Stimulated activated CD8-positive, alpha-beta memory T cell treated with anti-CD3 and anti-CD28 coated beads, Interleukin-4, amount 100 ng/mL, for 24 hours (primary cell): ENCODE measurements at places on chromosomes 2 and 18.

GRCh38 chr2:53818854-53819435, 32.1 kb downstream of the ERLEC1 start:
- no peak for DNase-seq

DNA sequence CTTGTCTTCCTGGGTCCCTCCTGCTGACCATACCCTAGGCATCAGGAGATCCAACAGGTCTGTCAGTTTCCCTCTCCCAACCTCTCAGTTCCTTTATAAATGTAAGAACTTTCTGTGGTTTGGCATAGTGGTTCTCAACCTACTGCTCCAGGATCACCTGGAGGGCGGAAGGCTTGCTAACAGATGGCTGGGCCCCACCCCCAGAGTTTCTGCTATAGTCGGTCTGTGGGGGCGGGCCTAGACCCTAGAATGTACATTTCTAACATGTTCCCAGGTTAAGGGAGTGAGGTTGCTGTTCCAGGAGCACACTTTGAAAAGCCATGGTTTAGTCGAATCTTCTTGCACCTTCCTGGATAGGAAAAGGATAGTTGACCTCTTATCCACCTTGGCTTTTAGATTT, 37.0 kb downstream of the HK2 start:
- no peak for DNase-seq

GRCh38 chr18:59690996-59691395, 6.2 kb downstream of the CCBE1 start:
- no peak for DNase-seq

GRCh38 chr2:77309725-77310124, 212.5 kb downstream of the LRRTM4 start:
- DNase-seq: no peak

DNA sequence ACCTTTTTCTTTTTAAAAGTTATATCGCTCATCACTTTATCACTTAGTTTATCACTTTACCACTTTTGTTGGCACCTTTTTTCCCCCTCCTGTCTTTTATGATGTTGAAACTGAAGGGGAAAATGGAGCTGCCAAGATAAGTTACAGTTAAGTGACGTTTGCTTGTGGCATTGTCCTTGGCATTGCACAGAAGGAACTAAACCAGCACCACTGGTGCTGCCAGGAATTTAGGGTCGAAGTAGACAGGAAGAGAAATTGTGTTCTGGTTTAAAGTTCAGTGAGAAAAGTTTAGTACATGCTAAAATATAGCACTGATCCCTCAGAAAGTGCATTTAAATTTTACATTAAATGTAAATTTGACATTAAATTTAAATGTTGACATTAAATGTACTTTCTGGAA, 49.9 kb downstream of the MYO1B start:
- DNase-seq: no peak

- DNase-seq: no peak
Measured at GRCh38 chr18:9020221-9020620, 82.3 kb upstream of the NDUFV2 start.

DNA sequence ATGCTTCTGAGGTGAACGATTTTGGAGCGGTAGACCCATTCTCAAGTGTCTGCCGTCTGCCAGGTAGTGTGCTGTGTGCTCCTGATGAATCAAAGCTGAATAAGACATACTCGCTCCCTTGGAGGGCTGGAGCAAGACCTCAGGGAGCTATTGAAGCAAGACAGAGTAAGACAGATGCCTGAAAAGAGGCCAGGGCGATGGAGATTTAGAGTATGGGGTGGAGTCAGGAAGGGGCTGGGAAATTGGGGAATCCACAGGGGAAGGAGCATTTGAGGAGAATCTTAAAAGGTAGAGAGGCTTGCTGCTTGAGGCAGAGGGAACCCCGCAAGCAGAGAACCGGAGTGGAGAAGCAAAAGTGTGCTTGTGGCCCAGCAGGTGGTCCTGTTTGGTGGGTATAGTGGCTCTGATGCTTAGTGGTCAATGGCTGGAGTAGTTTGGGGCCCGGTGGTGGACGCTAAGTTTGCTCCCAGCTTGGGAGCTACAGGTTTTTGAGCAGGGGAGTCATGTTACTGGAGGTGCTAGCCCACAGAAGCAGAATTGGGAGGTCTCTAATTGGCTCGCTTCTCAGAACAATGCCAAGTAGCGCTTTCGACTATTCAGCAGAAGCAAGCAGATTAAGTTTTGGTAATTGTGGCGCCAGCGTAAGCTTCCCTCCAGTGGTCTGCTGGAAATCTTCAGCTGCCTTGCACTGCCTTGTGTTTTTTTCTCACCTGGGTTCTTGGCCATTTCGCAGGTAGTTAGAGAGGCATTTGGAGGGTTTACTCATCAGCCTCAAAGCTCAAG, 2.0 kb downstream of the CNNM4 start:
- no peak for DNase-seq

DNA sequence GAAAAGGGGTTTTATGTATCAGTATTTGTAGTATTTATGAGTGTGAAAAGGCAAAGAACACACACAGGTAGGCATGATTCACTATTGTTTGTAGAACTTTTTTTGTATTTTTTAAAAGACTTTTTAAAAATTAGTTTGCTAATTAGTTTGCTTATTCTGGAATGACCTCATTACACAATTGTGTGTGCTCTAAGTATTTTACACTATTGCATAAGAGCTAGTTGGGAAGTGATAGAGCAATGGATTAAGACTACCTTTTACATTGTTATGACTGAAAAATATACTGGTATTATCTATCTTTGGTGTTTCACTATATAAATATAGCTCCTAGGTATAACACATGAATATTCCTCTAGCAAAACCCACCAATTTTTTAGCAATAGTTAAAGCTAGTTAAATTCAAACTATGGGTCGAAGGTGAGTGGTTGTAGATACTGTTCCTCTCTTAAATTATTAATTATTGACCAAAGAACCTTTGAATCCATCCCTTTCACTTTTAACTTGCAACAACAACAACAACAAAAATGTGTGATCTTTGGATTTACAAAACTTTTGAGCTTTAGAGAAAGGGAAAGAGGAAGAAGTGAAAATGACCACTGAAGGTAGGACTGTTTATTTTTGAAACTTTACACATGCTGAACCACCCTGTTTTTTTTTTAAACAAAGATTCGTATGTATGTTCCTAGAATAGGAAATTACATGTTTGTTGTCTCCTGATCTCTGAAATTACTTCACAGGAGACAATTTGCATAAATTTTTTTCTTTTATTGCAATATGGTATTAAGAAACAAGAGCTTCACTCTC, 18.7 kb downstream of the ITPRID2 start:
- DNase-seq: no peak

- DNase-seq: no peak
Measured at GRCh38 chr2:218169757-218170546, 3.2 kb upstream of the CXCR1 start.

GRCh38 chr2:239774933-239775622, 250.1 kb downstream of the NDUFA10 start:
- DNase-seq: no peak

DNA sequence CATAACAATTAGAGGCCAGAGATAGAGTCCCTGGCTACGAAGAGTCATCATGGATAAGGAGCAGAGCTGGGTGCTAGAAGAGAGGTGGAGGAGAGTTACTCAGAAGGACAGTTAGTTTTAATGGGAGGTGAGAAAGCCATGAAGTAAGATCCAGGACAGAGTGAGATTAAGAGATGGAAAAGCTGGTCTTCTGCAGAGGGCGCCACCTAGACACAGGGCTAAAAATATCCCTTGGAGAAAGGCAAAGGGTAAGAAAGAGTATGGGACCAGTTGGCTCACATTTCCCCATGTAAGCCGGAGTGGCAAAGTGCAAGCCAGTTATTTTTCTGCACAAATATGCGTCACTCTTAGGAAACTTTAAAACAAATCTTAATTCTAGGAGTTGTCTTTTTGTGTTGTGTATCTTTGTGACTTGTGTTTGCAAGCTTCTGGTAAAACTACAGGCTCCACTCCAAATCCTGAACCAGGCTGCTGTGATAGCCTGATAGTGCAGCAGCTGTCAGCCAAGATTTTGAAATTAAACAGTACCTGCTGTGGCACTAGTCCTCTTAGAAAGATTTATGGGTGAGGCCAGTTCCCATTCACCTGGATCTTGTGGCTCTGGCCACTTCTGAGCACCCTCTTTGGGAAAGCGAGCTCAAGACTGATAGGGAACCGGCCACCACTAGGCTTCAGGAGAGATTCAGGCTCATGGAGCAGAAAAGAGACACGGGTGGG, 204.2 kb downstream of the TPGS2 start:
- DNase-seq: no peak

GRCh38 chr2:41488888-41489287, 558.9 kb upstream of the PKDCC start:
- DNase-seq: no peak

DNA sequence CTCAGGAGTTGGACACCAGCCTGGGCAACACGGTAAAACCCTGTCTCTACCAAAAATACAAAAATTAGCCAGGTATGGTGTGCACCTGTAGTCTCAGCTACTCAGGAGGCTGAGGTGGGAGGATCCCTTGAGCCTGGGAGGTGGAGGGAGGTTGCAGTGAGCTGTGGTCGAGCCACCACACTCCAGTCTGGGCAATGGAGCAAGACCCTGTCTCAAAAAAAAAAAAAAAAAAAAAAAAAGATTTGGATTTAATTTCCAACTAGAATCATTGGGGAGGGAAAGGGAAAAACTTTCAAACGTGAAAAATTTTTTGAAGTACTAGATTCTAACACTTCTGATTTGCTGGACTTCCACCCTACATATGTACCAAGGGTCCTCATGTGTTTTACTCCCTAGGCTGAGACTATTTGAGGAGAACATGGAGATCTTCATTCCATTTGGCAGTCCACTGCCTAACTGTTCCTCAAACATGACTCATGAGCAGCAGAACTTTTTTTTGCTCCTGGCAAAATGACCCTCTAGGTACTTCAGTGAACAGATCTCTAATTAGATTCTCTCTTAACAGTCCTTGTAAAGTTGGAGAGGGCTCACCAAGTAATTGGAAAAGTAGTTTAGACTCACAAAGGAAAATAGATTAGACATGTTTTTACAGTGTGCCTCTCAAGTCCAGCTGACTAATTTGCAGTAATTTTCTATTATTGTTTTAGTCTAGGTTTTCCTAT, 267.6 kb downstream of the METTL4 start:
- DNase-seq: no peak

GRCh38 chr2:118250001-118250400, 161.7 kb downstream of the INSIG2 start:
- DNase-seq: no peak

DNA sequence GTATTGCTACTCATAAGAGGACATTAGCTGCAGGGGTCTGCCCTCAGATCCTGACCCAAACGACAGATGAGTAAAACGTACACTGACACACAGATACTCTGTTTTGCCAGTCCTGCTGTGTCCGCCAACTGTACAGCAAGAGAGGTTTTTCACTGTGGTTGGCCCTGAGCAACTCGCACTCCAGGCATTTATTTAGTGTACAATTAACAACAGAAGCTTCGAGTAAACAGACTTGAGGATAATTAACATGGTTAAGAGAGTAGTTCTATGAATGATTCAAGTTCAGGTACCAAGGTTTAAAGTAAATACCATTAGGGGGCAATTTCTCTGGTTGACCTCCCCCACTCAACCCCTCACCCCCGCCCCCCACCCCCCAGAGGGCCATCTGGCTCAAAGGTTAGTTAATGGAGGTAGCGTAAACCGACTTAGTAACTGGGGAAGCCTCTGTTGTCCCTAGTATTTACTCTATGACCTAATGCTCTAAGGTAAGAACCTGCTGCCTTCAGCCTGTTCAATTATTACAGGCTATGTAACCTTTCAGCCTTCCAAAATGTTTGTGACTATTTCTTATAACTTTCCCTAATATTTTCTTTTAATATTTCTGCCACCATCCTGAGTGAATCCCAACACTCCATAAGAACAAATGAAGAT, 103.9 kb upstream of the XIRP2 start:
- no peak for DNase-seq

DNA sequence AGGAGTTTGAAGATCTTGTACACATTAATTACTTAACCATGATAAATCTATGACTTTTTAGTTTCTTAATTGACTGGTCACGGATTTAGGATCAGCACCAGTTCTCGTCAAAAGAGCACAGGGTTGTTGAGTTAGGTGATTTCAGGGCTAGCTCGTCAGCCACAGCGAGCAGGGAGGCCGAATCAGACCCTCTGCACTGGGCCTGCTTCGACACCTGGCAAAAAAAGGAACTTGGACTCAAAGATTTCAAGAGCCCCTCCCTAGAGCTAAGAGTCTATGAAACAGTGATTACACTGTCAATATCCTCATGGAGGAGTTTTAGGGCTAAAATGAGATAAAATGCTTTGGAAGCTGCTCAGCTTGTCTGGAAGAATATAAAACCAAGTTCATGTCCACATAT, 4.6 kb upstream of the SERTAD2 start:
- no peak for DNase-seq

- no peak for DNase-seq
Measured at GRCh38 chr18:9631814-9632496, 17.6 kb upstream of the PPP4R1 start.

GRCh38 chr2:2681711-2682251, 350.7 kb upstream of the MYT1L start:
- DNase-seq: no peak

GRCh38 chr2:158665536-158666302, 129.4 kb upstream of the DAPL1 start:
- DNase-seq: no peak

- peak; percentile 49 for DNase-seq
Measured at GRCh38 chr2:86038291-86039081, 67.2 kb downstream of the POLR1A start.

DNA sequence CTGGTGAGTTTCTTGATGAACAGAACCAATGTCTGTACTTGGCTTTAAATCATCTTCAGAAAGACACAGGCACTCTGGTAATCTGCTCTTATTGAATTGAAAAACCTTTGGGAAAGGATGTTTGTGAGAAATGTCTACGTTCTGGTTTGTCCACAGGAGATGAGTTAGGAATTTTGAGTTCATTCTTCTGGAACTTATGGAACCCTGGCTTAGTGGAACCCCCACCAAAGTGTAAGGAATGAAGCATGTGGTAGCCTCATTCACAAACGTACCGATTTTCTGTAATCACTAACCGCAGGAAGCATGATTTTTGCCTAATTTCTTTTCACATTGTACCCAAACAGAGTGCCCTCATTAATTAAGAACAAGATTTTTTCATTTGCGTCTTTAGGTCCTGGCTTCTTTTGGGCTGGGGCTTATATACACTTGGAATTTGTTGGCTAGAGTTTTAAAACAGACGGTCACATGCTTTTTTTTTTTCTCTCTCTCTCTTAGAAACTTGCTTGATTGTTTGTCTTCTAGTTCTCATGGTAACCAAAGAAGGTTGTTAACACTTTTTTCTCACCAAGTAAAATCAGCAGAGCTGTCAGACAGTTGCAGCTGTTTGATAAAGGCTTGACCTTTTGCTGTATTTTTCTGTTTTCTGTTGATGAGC, 314.1 kb upstream of the THUMPD2 start:
- no peak for DNase-seq
